COR-L47 (cell line): ENCODE measurements at places on chromosomes 6 and 20.
A peak's percentile ranks its signal among the peaks of the same experiment; 100 is the strongest.

DNA sequence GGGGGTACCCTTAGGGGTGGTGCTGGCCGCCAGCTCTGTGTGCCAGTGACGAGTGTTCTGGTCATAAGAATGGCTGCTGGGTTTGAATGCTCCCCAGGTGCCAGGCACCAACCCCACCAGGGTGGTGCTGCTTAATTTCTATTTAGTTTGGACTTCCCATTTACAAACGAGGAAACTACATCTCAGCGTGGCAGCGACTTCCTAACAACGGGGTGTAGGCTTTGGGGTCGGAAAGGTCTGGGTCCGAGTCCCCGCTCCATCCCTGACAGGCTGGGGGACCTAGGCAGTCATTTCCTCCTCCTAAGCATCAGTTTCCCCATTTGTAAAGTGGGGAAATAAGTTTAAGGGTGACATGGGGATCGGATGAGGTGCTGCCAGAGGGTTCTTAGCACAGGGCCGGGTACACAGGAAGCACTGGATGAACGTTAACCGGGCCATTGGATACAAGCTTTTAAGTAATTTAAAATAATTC, 30.3 kb downstream of the CEBPB start:
- DNase-seq = no peak

GRCh38 chr6:25034431-25034921, 98.7 kb upstream of the RIPOR2 start:
- DNase-seq = no peak

GRCh38 chr20:33072362-33072761, 7.1 kb upstream of the BPIFB4 start:
- no peak for DNase-seq

- no peak for DNase-seq
Measured at GRCh38 chr6:109715616-109716015, 24.5 kb downstream of the FIG4 start.

DNA sequence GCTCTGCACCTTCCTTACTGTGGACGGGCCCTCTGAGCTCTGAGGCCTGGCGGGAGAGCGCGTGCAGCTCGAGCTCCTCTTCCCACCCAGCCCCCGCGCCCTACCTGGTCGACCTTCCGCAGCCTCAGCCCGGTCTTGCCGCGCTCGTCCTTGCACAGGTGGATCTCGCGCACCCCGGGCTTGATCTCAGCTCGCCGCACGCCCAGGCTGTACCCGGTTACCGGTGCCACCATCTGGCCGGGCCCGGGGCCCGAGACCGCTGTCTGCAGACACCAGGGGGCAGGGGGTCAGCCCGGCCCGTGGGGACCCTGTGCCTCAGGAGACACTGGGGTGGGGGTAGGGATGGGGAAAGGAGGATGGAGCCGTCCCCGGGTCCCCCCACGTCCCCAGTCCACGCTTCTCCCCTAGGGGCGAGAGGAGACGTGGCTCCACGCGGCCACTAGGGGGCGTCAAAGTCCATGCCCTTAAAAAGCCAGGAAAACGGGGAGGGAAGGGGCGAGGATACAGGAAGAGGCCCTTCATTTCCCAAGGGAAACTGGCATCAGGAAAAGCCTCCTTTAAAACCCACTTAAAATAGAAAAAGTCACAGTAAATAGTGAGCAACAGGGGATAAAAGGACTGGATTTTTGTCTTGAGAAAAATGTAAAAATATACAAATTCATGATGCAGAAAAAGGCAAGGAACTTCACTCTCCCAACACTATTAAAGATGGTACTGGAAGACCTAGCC, 15.5 kb downstream of the SDCBP2 start:
- peak; percentile 76 for DNase-seq

GRCh38 chr20:7352165-7352564, 584.7 kb downstream of the BMP2 start:
- no peak for DNase-seq

DNA sequence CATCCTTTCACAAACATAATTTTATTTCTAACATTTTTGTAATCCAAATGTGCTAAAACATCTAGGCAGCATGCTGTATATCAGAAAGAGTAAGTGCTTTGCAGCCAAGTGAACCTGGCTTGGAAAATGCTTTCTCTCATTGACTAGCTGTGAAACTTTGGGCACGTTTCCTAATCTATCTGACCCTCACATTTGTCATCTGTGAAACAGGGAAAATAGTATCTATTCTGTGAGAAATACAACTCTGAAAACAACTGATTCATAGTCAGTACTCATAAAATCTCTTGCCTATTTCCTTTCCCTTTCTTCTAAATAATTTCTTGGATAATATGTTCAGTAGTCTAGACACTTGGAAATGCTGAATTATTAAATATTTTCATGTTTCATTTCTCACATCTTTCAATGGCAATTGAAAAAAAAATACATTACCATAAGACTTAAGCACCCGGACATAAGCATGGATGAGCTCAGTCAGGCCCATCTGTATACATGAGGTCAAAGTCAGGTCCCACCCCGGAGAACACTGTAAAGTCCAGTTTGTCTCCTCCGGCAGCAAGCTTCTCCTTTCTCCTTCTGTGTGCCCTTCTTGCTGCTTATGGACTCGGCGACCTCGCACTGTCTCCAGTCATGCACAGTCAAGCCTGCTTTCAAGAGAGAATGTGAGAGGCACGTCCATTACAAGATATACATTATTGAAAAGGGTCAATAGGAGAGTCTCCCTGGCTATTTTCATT, 455.0 kb upstream of the SOX4 start:
- no peak for DNase-seq

GRCh38 chr6:40398810-40399477, 188.2 kb downstream of the LRFN2 start:
- no peak for DNase-seq

DNA sequence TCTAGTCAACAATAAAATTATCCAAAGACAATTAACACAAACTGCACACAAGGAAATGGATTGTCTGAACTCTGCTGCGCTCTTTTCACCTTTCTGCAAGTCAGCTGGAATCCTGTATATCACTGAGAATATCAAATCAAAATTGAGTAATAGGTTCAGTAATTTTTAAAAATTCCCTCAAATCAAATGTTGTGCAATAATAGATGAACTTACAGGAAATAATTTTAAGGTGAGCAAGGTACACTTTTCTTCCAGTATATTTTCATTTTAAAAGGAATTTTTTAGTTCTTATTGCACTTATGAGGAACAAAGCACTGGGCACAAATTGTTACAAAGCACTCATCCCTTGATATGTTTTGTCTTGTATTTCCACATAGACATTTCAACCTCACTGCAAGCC, 1.2 kb downstream of the SAYSD1 start:
- no peak for DNase-seq

- DNase-seq = no peak
Measured at GRCh38 chr6:129708496-129709195, 1.3 kb downstream of the ARHGAP18 start.

DNA sequence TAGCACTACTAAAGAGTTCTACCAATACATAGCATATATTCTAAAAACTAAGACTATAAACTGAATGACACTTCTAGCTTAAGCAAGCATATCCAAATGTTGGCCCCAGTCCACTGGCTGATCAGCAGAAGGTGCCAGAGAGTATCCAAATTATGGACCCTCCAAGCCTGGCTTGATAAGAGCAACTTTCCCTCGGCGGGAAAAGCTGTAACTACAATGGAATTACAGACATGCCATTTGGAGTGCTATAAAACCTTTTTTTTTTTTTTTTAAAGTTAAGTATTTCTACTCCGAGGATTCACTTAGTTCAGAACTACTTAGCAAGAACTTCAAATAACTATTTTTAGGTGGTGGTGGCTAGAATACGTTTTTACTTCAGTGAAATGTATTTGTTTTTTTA, 94.6 kb downstream of the EPB41L2 start:
- DNase-seq = no peak

- DNase-seq = no peak
Measured at GRCh38 chr6:131058236-131058635, 4.8 kb downstream of the EPB41L2 start.

DNA sequence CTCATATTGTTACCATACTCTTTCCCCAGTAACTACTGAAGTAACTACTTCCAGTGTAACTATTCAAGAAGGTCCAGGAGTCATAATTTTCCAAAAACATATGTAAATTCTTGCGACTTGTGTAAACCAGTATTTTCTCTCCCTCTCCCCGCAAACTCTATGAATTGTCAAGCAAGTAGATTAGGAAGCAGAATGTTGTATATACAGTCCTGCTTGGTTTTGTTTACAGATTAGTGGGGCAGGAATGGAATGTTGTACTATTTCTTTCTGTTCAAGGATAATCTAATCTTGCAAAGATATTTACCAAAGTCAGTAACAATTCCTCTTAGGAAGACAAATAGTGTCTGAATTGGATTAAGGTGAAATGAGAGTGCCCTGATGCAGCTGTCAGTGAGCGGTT, 234.9 kb upstream of the PLN start:
- no peak for DNase-seq

DNA sequence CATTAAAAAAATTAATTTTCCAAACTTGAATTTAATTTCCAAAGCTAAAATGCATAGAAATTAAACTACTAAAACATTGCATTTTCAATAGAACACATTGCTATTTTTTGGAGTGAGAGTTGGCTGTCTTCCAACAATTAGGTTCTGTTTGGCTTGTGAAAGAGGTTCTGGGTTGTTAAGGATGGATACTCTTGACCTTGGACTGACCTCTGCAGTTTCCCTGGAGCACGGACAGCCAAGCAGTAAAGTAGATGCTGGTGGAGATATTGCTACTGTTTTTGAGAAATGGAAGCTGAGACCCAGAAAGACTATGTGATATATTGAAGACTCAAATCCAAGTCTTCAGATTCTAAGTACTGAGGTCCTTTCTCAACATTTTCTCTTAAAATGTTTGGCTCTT, 95.9 kb upstream of the CHD6 start:
- no peak for DNase-seq

DNA sequence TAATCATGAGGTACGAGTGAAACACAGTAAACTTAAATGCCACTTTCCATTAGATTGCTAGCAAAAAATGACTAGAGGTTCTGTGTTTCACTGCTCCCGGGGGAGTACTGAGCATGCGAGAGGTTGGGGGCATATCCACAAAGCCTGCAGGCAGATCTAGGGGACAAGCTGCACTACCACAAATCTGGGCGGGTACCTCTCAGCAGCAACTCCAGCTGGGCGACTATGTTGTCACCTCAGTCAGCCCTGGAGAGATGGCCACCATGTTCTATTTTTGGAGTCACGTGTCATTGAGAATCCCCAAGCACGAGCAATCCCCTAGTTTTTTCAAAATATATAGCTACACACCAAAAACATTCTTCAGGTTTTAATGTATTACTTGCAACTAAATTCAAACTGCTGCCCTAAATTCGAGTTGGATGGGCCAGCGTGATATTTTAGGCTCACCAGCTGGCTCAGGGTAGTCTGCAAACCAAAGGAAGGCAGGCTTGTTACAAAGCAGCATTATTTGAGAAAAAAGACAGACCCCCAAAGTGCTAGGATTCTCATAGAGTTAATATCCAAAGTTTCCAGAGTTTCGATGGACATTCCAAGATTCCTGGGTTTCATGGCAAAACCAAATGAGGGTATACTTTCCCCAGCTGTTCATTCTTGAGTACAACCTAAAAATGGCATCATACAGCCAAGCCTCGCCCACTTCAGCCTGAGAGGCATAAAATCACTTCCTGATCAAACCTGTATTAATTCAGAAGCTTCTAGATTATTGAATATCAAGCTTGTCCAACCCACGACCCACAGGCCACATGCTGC, 24.1 kb upstream of the MYLIP start:
- no peak for DNase-seq

GRCh38 chr20:11697055-11697454, 220.6 kb upstream of the BTBD3 start:
- DNase-seq = no peak

- DNase-seq = no peak
Measured at GRCh38 chr6:31768363-31769257, 6.2 kb downstream of the SAPCD1 start.

- peak; percentile 51 for DNase-seq
Measured at GRCh38 chr6:43773050-43773979, 3.3 kb downstream of the VEGFA start.

- no peak for DNase-seq
Measured at GRCh38 chr20:18288749-18289267, 481 bp downstream of the ZNF133 start.

DNA sequence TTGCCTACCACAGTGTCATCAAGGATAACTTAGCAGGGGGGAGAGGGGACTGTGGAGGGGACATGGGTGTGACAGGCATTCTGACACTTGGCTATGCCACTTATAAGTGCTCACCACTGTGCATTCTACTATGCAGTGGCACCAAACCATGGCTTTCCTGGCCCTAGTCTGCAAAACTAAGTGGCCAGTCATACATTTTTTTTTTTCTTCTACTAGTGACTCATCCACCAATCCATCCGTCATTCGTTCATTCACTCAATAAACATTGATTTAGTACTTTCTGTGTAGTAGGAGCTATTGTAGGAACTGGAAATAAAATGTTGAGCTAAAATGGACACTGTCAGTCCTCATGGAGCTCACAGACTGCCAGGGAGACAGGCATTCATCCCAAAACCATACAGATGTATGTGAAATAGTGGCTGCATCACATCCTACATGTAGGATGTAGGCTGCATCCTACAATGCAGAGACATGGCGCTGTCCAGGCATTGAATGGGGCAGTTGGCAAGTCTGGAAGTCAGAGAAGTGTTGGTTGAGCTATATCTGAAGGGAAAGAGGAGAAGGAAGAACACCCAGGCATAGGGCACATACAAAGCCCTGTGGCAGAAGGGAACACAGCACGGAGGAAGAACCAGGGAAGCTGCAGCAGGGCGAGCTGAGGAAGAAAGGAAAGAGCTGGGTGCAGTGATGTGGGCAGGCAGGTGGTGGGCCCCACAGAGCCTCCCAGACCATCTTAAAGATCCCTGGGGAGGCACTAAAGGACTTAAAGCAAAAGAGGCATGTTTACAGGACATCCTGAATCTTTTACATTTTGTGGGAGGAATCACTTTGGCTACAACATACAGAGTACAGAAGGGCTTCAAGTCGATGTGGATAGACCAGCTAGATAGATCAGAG, 224.4 kb downstream of the UST start:
- DNase-seq = no peak

DNA sequence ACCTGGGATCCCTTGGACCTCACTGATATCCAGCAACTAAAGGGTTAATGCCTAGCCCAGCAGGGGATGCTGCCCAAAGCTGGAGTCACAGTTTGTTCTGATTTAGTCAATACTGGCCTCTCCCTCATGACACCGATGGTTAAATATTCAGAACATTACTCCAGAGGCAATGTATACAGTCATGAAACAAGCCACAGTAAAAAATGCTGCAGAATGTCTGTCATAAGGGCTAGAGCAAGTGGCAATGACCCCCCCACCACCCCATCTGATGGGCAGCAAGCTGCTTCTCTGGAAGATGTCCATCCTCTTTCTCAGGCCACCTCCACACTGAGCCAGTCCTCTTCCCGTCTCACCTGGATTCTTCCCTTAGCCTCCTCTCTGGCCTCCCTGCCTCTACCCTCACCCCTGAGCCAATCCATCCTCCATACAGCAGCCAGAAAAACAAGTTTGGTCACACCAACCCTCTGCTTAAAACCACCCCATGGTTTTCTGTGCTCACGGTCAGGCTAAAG, 99.0 kb upstream of the KCNG1 start:
- DNase-seq = no peak

- no peak for DNase-seq
Measured at GRCh38 chr20:62015540-62016288, 50.0 kb downstream of the TAF4 start.

- no peak for DNase-seq
Measured at GRCh38 chr6:42264162-42264851, 46.6 kb upstream of the MRPS10 start.
